GM04504 (cell line): ENCODE measurements at places on chromosomes 7 and 10.
A peak's percentile ranks its signal among the peaks of the same experiment; 100 is the strongest.

- no peak for DNase-seq
Measured at GRCh38 chr7:31006857-31007256, 43.1 kb downstream of the GHRHR start.

DNA sequence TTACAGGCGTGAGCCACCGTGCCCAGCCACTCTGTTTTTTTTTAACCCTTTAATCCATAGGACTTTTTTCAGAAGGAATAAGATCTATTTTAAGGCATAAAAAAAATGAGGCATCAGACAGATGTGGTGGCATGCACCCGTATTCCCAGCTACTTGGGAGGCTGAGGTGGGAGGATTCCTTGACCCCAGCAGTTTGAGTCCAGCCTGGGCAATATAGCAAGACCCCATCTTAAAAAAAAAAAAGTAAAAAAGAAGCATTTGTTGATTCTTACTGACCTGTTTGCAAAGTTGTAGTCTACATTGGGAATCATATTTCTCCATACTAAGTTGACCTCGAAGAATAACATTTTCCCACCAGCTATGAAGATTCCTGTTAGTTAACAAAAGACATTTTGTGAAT is 38.6 kb downstream of the VCL start:
- DNase-seq: no peak

DNA sequence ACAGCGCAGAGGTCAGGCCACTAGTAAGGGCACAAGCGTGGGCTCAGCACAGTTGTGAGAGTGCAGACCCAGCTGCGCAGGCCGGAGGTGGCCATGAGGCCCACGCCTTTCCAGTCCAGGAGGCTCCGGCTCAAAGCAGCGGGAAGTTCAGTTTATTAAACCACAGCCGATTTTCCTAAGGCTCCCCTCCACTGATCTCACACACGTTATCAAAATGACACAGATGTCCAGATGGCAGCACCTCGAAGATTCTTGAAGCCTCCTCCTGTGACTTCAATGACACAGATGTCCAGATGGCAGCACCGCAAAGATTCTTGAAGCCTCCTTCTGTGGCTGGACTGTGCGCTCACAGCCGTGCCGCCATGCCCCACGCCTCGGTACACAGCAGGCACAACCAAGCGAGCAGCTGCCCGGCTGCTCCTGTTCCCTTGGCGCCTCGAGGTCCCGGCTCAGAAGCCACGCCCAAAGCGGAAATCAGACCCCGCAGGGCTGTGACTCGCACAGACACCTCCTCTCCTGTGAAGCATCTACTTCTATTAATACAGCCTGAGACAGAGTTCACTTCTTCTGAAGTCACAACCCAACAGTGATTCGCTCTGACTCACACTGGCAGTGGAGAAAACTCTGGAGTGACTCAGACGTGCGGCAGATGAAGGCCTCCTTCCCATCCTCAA is 122.7 kb downstream of the MAD1L1 start:
- peak; percentile 78 for DNase-seq

GRCh38 chr7:114417290-114417689 is 2.7 kb downstream of the FOXP2 start:
- no peak for DNase-seq

DNA sequence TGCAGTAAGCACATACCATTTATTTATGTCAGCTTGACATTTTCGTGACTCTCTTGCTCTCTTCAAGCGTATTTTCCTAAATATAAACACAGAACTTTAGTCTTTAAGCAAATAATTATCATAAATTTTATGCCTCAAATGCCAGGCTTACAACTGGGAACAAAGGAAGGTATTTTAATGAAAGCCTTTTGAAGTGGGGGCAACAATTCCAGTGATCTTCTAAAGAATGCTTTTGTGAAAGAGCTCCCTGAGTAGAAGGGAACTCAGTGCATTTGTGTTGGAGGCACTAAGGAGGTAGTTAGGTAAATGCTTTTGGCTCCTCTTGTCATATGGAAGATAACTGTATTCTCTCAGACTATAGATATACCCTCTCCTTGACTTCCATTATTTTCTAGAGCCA is 104.9 kb downstream of the VPS50 start:
- no peak for DNase-seq

DNA sequence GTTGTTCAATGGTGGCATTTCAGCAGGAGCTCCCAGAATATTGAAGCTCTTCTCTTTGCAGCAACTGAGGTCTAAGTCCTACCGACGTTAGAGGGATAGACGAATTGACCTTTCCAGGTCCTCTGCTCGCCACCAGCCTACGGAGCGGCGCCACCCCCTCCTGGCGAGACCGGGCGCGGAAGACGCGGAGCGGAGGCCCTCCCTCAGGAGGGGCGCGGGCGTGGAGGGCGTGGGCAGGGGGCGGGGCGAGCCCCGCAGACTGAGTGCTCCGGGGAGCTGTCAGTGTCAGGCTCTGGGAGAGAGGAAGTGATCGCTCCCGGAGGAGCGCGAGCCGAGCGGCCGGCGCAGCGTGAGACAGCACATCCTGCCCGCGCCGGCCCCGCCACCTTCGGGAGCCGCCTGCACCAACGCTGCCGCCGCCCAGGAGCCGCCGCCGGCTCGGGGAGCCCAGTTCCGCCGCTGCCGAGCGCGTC is at the start of gene DYNC1I1:
DYNC1I1 (plus strand) TSS at position 257 of the 473 bp plus-strand sequence. CDS start 32,176 bp downstream, outside the sequence.
- peak; percentile 32 for DNase-seq

DNA sequence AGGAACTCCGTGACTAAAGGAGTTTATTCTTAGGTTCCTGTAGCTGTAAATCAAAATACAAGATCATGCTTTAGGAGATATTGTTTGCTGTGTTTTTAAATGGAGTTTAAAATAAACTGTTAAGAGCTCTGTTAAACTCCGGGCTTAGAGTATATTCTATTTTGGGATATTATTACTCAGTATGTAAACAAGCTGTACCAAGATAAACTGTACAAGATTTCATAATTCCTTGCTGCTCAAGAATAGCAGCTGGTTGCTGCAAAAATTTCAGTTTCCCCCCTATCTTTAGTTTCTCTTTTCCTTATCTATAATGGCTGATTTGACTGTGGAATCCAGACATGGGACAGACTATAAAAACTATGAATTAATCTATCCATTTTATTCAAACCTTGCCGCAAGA is 215.7 kb downstream of the HTR7 start:
- DNase-seq: no peak

GRCh38 chr7:50661345-50662040 is 96.3 kb upstream of the DDC start:
- DNase-seq: no peak

DNA sequence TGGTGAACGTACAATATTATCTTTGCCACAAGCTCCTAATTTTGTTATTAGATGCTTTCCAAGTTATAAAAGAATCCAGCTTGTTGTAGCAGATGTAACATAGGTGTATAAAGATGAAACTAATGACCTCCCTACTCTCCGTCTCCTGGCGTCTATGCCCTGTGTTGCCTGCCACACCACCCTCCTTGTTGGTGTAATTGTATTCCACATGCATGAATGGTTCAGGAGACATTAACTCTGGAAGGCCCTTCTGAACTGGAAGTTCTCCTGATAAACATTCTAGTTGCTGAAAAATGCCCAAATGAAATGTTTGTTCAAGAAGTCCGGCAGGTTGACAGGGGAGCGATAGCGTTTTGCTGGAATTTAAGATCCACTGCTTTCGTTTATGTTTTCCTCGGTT is 53.9 kb upstream of the SEPHS1 start:
- no peak for DNase-seq

GRCh38 chr10:43965033-43965917 is 316.6 kb upstream of the ZNF32 start:
- DNase-seq: peak; percentile 70

DNA sequence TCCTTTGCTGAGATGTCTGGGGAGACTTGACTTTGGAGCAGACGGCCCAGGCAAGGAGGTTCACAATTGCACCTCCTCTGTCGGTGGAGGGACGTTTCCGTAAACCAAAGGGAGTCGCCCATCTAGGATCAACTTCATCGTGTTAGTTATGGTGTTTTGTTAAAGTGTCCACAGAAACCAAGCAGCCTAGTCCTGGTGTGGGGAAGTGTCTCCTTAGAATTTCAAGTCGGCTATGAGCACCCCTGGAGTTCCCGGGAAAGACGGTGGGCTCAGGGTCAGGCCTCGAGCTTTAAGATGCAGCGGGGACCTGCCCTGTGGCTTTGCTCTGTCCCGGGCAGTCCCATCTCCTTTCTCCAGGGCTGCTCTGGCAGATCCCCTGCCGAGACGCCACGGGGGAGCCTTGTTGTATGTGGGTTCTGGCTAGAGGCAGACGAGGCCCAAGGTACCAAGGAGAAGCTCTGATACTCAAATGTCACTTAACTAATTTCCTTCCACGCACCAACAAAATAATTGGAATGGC is 319.2 kb downstream of the ADARB2 start:
- DNase-seq: no peak

- DNase-seq: no peak
Measured at GRCh38 chr7:107938456-107939250, 47.7 kb downstream of the DLD start.

- no peak for DNase-seq
Measured at GRCh38 chr7:149778696-149779501, 5.5 kb upstream of the ZNF467 start.

- no peak for DNase-seq
Measured at GRCh38 chr10:126006264-126006663, 109.9 kb downstream of the FANK1 start.

DNA sequence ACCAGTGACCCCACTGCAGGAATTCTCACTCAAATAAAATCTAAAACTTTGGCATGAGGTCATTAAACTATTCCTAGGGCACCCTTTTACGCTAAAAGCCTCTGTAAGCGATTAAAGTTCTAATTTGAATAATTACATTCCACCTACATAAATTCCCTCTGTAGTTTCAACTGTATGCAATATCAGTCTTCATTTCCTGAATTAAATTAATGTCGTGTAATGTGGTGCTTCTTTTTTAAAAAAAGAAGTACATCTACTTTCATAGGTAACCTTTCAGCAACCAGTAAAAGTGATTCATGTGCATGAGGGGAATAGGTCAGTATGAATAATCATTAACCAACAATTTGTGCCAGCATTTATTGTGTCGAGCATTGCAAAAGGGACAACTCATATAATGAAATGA is 44.7 kb downstream of the IMMP2L start:
- DNase-seq: no peak

GRCh38 chr7:22581099-22581498 is 81.1 kb upstream of the STEAP1B start:
- DNase-seq: no peak

GRCh38 chr10:116154651-116155050 is 118.4 kb downstream of the GFRA1 start:
- DNase-seq: no peak

DNA sequence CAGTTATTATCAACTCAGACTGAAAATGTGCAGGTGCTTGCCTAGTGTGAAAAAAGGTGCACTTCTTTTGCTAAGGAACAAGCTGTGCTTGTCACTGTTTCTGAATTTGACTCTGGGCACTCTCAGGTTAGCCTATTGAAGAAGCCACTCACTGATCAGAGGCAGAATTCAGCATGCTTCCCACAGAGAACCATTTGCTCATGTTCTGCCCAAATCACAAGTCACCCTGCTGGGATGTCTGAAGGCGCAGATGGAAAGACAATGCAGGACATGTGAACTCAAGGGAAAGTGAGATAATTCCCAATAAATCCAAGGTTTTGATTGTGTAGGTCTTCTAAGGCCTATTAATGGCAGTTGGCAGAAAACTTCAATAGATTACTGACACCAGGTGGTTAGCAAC is 47.8 kb upstream of the CSTF2T start:
- no peak for DNase-seq

DNA sequence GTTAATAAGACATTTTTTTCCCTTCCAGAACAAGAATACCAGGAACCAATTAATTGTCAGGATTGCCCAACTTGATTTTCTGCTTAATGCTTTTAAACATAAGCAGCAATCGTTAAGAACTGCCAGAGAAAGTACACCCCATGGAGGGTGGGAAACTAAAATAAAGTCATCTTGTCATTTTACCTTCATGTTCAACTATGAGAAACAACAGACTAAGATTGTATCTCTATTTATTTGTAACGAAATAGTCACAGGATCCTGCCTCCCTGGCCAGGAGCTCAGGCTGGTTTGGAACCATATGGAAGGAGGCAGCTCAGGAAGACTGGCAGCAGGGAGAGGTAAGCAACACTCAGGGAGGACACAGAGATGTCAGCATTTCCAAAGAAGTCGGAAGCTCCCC is 129.6 kb downstream of the TNS3 start:
- no peak for DNase-seq

- no peak for DNase-seq
Measured at GRCh38 chr10:46018453-46019176, 11.8 kb downstream of the NCOA4 start.

DNA sequence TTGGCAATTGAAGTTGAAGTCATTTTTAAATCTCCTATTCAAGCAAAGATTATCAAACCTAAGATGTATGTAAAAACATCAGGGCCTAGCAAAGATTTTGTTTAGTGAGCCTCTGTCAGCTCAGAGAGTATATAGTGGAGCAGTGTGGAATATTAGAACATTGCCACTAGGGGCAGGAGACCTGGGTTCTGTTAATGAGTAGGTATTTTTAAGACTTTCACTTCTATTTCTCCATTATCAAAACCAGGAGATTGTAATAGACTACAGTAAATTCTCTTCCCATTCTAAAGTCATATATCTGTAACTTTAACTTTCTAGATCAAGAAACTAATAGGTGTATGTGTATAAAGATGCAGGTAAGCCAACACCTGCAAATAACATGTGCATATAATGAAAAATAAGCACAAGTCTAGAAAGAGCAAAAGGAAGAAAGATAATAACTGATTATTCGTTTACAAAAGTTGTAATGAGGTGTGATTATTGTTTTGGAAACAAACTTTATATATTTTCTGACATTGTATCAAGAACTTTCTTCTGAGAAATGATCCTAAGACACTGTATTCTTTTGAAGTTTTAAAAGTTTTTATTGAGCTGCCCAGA is 64.4 kb downstream of the KCND2 start:
- no peak for DNase-seq

- no peak for DNase-seq
Measured at GRCh38 chr10:128063736-128064107, 62.5 kb downstream of the MKI67 start.

GRCh38 chr10:24340883-24341282 is 131.9 kb downstream of the KIAA1217 start:
- no peak for DNase-seq

- DNase-seq: no peak
Measured at GRCh38 chr7:4109481-4110110, 572.5 kb upstream of the FOXK1 start.

DNA sequence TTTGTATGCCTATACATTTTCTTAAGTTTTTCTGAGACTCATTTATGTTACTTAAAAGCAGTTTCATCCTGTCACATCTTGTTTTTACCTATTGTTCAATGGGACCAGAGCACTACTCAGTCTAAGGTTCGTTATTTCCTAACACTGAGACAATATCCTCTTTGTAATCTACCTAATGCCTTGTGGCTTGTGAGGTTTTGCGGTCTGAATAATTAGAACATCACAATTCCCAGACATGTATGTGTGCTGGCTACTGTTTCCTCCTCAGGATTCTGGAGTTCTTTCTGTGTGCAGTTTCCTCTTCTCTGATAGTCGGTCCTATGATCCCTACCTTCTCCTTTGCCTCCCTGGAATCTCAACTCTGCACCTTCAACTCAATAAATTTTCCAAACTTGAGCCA is 620.2 kb downstream of the ANKRD7 start:
- DNase-seq: no peak
